ENCODE measurements at places on chromosomes 1 and 21.

- DNase-seq, result no peak
Measured at GRCh38 chr1:61090546-61091202, 8.3 kb downstream of the NFIA start.

GRCh38 chr21:31117128-31117916 is 79.0 kb upstream of the KRTAP19-8 start:
- DNase-seq, result no peak

- no peak for DNase-seq
Measured at GRCh38 chr1:246280551-246280950, 226.5 kb downstream of the SMYD3 start.

GRCh38 chr1:210021145-210021860 is 83.3 kb downstream of the SYT14 start:
- no peak for DNase-seq

GRCh38 chr1:20164694-20165202 is 21.1 kb upstream of the UBXN10 start:
- DNase-seq, result no peak

- DNase-seq, result no peak
Measured at GRCh38 chr1:113903501-113904292, 902 bp downstream of the AP4B1 start.

DNA sequence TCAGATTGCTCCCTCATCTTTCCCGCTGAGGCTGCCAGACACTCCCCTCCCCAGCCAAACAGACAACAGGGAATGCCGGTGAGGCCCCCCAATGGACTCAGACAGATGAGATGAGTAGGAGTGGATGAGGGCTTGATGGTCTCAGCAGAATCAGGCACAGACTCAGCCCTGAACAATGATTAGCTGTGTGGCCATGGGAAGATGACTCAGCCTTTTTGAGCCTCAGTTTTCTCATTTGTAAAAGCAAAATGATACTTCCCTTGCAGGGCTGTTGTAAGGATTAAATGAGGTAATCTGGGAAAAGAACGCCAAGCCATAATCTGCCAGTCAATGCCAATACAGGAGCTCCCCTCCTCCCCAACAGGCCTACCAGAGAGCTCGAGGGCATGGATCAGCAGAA is 12.4 kb downstream of the C1orf198 start:
- no peak for DNase-seq

GRCh38 chr1:101474039-101474665 is 237.3 kb downstream of the S1PR1 start:
- DNase-seq, result no peak

GRCh38 chr1:197363855-197364254 is 95.8 kb downstream of the CRB1 start:
- DNase-seq, result no peak

DNA sequence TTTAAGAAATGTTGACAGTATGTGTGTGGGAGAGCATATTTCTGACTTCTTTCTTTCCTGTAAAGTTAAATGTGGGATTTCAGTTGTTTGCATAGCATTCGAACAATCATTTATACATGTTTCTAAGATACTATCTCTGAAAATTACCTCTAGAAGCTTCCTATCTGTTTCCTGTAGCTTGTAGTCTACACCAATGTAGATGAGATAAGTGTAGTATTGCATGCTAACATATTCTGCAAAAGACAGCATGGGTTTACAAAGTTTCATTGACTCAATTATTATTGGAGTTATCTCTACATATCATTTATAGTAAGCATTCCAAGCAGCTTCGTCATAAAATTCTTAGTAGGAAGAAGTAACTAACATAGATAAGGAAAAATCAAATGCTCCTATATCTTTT is 98.9 kb upstream of the DPYD start:
- no peak for DNase-seq

GRCh38 chr1:46411601-46412341 is 17.7 kb downstream of the FAAH start:
- peak; percentile 78 for DNase-seq

DNA sequence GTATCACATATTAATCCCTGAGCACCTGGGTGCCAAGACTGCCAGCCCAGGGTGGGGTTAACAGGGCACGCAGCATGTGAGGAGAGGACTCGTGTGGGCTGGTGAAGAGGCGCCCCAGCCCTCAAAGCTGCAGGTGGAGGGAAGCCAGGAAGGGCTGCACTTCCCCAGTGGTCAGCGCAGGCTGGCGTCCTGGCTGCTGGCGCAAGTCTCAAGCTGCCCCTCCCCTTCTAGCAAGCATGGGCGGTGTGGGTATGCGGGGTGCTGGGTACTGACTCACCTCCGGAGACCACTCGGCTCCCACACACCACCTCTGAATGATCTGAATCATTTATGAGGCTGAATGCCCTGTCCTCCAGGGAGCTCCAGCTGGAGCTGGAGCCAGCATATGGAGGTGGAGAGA is 44.0 kb downstream of the EIF2D start:
- DNase-seq, result no peak

DNA sequence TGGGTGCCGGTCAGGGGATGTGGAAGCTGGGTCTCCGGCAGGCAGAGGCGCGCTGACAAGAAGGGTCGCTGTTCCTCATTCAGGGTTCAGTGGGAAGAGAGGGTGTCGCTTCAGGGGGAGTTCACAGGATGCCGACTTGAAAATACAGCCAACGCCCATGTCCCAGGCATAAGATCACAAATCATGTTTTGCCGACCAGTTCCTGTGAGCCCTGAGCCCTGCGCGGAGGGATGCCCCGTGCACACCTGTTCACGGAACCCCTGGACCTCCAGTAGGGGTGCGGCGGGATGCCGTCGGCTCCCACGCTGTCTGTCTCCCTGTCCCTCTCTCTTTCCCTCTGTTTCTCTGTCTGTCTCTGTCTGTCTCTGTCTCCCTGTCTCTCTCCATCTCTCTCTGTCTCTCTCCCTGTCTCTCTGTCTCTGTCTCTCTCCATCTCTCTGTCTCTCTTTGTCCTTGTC is 26.8 kb downstream of the TP73 start:
- DNase-seq, result no peak

DNA sequence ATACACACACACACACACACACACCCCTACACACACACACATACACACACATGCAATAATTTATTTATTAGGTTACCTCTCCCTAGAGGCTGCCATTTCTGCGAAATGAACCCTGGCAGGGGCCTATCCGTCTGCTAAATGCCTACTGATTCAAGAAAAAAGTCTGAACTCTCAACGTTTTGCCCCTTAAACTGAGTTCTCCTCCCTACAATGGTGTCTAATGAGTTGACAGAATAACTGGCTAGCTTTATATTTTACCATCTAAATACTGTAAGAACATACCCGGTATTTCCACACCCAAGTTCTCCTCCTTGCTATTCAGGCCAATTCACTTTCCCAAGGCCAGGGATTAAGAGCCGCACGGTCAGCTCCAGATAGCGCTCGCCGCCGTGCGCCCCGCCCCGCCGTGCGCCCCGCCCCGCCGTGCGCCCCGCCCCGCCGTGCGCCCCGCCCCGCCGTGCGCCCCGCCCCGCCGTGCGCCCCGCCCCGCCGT is 339 bp upstream of the RNPC3 start:
- DNase-seq, result no peak

GRCh38 chr1:44559330-44559729 is 115.0 kb downstream of the TMEM53 start:
- DNase-seq, result no peak

GRCh38 chr21:38503583-38503982 is 5.3 kb upstream of the ERG start:
- no peak for DNase-seq

- no peak for DNase-seq
Measured at GRCh38 chr1:182653986-182654385, 30.4 kb downstream of the RGS8 start.

- no peak for DNase-seq
Measured at GRCh38 chr1:198495631-198496030, 44.8 kb downstream of the ATP6V1G3 start.

GRCh38 chr1:160540859-160541233 is 17.8 kb upstream of the SLAMF6 start:
- no peak for DNase-seq

DNA sequence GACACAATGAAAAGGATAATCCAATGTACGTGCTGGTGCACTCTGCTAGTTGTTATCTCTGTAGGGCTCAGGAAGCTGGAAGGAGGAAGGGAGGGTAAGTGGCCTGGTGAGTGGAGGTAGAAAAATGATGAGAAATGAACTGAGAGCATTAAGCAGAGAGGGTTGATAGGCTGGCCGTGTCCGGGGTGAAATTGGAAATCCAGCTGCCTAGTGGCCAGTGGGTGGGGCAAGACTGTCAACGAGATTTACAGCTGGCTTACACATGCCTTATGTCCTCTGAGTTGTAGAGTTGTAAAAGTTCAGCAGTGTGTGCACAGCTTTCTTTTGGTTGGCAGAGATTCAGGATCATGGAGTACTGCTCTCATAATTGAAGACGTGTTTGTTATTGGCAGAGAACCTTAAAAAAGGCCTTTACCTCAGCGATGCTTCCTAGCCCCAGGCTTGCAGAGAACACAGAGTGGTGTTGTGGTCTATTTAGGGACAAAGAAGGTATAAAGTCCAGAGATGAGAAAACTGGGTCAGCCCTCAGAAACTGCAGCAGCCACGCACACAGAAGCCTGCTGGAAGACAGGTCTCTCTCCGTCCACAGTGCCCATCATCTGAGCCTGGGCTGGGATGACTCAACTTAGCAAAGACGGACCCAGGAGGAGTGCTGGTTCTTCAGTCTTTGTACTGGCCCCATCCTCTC is 132.4 kb downstream of the EDEM3 start:
- no peak for DNase-seq

- DNase-seq, result peak; percentile 91
Measured at GRCh38 chr1:109483672-109484518, at the start of gene ATXN7L2. Gene ATXN7L2, plus strand, starts transcription at chr1:109483905. Its CDS starts 49 bp downstream, at chr1:109483954.

- DNase-seq, result no peak
Measured at GRCh38 chr1:244084763-244085162, 33.7 kb downstream of the ZBTB18 start.

GRCh38 chr1:230425252-230426091 is 660 bp downstream of the PGBD5 start:
- DNase-seq, result no peak

DNA sequence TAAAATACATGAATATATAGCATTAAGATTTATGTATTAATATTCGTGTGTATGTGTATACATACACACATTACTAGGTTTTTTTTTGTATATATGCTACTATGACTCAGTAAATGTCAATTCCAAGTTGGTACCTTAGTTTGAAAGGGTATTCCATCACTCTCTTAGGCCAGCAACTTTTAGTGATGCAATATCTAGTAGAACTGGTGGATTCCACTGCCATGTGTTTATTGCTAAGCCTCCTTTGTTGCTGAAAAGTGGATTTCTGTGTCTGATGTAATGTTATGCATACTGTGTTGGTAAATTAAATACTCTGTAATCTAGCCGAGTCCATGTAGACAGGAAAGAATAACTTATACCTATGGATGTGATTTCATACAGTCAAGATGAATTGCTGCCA is 16.9 kb upstream of the COL11A1 start:
- no peak for DNase-seq

- peak; percentile 83 for DNase-seq
Measured at GRCh38 chr1:160070243-160071163, 543 bp upstream of the KCNJ10 start.

DNA sequence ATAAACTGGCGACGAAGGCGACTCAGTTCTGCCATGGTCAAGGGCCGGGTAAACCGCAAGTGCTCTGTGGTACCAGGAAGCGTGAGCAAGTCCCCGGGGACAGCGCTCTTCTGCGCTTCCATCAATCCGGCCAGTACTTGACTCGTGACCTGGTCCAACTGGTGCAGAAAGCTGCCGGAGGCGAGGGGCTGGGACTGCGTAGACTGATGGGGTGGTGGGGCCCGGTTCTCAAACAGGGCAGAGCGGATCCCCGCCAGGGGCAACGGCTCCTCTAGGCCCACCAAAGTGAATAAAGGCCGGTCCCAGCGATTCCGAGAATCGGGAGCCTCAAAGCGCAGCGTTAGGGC is 852 bp downstream of the KTI12 start:
- peak; percentile 65 for DNase-seq

DNA sequence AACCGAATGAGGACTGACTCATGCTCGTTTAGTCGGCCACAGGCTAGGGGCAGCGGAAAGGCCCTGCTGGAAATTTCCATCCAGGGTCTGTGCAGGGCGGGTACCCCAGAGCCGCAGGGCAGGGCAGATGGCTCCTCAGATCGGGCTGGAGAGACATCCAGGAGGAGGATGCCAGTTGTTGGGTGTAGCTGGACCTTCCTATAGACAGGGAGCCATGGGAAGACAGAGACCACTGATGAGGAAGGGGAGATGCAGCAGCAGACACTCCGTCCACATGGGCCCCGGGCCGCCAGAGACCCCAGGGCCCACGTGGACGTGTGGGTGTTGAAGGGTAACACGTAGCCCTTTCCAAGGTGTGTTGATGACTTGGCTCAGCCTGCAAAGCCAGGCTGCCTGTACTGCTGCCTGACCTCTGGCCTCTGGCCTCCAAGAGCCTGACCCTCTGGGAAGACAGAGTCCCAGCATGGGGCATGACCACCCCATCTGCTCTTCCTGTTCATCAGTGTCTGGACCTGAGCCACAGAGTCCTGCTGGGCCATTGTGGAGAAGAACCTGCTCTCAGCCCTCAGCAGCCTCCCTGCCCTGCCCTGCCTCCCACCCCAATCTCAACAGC is 4.8 kb downstream of the GNG4 start:
- peak; percentile 41 for DNase-seq

DNA sequence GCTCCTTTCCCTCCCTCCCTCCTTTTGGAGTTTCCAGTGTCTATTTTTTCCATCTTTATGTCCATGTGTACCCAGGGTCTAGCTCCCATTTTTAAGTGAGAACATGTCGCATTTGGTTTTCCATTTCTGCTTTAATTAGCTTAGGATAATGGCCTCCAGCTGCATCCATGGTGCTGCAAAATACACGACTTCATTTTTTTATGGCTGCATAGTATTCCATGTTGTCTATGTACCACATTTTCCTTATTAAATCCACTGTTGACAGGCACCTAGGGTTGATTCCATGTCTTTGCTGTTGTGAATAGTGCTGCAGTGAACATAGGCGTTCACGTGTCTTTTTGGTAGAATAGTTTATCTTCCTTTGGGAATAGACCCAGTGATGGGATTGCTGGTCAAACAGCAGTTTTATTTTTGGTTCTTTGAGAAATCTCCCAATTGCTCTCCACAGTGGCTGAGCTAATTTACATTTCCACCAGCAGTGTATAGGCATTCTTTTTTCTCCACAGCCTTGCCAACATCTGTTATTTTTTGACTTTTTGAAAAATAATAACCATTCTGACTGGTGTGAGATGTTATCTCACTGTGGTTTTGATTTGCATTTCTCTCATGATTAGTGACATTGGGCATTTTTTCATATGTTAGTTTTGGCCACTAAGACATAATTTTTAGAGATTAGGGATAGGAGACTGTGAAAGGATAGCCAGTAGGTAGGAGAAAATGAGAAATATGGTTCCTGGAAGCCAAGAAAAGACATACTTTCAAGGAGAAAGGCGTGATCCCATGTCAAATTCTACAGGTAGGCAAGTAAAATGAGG is 50.4 kb downstream of the ADAMTS1 start:
- DNase-seq, result no peak

GRCh38 chr1:25645637-25646400 is 29.2 kb downstream of the MAN1C1 start:
- peak; percentile 48 for DNase-seq
